GM12892 (cell line): ENCODE measurements at places on chromosomes 3 and 15.

DNA sequence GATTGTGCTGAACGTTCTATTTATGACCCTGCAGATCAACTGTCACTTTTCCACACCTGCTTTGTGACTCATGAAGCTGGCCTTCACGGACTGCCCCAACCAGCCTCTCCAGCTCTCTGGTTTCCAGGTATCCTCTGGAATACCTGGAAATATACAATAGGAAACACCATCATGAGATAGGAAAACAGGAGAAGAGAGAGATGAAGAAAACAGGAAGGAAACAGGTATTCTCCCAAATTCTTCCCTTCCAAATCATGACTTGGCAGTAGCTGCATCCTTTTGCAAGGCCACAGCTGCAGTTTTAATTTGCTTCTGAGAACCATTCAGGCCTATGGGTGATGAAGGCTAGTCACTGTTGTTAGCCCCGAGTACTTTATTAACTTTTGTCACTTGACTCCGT is 909.1 kb downstream of the EPHA3 start:
- no peak for DNase-seq

GRCh38 chr15:101175401-101175800 is 76.4 kb downstream of the CHSY1 start:
- no peak for DNase-seq

- DNase-seq, result no peak
Observed at GRCh38 chr3:191387441-191388077, 57.2 kb upstream of the UTS2B start.

DNA sequence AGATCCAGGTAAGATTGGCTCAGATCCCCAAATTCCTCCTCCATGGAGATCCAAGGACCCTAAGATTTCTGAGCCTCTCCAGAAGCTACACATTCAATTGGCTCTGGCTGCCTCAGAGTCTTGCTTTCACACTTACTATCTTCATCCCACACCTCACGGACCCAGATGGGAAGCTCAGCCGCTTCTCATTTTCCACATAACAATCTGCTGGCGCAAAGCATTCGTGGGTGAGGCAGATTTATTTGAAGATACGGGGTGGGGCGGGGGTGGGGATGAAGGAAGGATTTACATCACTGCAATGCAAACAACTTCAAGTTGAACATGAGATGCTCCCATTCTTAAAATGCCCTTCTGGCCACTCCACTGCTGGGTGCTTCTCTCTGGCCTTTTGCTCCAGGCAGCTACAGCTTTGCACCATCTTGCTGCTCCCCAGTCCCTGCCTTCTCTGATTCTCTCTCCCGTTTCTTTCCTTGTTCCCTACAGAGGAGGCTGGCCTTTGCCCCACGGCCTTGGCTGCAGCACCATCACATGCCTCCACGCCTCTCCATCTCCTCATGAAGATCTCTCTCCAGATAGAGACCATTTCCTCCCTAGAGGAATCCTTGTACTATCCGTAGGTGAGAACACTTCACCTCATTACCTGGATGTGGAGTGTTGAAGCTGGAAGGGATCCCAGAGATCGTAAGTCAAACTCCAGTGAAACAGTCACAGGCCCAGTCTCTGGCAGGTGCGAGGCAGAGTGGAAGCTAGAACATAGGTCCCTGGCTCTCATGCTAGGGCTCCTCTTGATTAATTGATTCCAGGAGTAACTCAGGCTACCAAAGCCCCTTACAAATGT is 175.9 kb downstream of the RPLP1 start:
- DNase-seq, result no peak

DNA sequence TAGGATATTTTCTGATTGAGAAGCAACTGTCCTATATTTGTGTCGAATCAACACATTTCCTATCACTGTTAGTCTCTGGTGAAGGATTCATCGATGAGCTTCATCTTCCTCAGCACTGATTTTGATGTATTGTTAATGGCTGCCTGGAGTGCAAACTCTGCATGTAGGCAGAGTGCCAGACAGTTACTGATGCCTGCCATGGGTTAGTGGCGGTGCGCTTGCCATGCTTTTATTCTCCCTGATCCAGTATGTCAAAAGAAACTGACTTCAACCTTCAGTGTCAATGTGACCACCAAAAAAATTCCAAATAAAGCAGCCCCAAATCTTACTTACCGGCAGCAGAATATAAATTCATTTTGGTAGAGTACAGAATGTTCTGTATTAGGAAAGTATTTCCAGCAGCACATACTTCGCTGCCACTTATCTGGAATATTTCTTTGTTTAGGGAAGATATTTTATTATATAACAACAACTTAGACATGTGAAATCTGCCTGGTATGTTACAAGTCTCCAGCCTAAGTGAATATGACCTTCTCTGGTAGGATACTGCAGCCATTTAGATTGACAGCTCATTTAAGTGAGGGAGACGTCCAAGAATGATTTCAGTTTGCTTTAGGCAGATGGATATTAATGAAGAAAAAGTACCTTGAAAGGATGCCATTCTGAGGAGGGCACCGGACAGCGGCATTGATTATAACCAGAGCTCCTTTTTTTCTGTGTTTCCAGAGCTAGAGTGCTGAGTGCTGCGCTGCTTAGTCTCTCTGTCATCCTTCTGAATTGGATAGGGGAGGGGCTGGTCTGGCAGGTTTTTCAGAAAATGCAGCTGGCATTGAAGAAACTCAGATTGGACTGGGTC is 59.9 kb downstream of the ARHGEF26 start:
- DNase-seq, result no peak

GRCh38 chr3:112413722-112414121 is 80.8 kb downstream of the CD200 start:
- DNase-seq, result no peak

DNA sequence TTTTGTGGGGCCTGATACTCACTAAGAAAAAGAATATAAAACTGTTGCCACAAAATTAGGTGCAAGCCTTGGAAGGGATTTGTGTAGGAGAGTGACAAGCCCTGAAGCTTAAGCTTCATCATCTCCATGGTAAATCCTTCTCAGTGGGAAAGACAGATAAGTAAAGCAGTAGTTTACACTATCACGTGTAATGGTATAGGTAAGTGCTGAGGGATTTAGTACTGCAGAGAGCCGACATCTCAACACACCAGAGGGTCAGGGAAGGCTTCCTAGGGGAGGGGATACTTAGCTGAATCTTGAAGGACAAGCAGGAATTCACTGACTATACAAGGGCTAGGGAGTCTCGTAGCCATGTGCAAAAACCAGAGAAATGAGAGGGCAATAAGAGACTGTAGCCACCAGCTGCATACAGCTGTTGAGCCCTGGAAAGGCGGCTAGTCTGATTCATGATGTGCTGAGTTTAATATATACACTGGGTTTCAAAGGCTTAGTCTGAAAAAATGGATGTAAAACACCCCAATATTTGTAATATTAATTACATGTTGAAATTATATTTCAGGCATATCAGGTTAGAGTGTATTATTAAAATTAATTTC is 11.1 kb downstream of the SLC24A1 start:
- no peak for DNase-seq

DNA sequence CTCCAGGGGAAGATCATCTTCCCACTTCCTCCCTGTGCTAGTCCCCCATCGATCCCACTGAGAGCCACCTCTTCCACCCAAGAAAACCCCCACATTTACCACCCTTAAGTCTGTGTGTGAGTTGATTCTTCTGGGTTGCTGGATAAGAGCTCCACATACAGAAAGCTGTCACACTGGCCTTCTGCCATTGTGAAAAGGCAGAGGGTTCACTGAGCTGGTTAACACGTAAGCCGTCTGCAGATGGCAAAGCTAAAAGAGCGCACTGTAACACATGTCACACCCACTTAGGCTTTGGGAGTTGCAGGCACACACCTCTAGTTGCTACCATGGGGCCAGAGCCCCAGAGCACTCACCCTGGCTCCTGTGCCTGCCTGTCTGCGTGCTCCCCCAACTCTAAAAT is 309.8 kb upstream of the LRRC3B start:
- DNase-seq, result no peak
